ENCODE measurements at places on chromosomes 5 and 9.

GRCh38 chr9:95570646-95571045 lies 53.9 kb upstream of the PTCH1 start:
- DNase-seq = peak; percentile 8

- no peak for DNase-seq
Observed at GRCh38 chr5:151737431-151737830, 21.0 kb downstream of the ATOX1 start.

DNA sequence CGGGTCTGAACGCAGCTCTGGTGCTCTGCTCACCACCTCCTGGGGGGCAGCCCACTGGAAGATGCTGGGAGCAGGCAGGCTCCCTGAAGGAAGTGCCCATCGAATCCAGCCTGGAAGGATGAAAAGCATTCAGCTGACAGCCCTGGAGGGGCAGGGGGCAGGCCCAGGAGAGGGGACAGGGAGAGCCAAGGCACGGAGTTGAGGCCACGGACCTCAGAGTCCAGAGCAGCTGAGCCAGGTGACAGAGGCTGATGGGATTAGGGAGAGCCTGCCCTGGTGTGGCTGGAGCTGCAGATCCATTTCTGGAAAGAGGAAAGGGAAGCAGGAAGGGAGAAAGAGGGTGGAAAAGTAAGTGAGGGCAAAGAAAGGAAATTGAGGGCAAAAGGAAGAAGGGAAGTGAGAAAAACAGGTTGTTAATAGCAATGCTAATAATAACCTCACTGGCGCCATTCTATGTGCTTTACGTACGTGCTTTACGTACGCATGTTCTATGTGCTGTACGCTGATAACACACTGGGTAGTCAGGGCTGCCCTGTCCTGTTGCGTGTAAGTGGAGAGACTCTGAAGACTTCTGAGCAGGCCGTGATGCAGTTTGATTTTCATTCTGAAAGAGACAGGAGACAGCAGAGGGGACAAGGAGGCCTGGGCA lies 52.6 kb downstream of the LMX1B start:
- DNase-seq = no peak

GRCh38 chr9:131559421-131560000 lies 14.2 kb downstream of the PRRT1B start:
- no peak for DNase-seq

DNA sequence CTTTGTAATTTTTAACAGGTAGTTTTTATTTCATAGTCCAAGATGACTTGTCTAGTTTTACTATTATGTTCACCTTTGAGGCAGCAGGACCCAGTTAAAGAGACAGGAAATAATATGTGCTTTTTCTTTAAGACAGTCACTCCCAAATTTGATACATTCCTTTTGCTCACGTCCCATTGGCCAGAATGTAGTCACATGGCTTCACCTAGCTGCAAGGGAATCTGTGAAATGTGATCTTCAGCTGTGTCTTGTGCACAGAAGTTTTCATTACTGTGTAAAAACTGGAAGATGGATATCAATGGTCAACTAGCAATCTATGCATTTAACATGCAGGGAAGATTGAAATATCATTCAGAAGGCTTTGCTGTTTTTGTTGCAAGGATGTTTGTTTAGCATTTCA lies 41.1 kb downstream of the XRCC4 start:
- no peak for DNase-seq

DNA sequence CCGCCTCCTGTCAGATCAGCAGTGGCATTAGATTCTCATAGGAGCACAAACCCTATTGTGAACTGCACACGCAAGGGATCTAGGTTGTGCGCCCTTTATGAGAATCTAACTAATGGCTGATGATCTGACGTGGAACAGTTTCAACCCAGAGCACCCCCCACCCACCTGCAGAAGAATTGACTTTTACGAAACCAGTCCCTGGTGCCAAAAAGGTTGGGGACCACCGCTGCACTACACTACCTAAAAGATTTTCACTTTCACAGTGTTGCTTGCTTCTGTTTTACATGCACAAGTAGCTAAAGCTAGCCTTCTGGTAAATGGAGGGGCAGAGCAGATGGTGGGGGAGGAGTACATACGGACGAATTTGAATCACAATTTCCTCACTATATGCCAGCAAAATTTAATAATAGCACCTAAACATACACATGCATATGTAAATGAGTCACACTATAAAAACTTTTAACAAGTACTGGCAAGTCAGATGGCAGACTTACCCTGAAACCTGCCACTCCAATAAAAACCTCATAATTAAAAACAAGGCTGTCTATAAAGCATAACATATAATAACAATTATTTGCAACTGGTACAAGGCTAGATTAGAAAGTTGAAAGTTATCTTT lies 24.0 kb upstream of the CDKN2B start:
- DNase-seq = no peak

- no peak for DNase-seq
Observed at GRCh38 chr5:167816354-167816753, 475.1 kb upstream of the WWC1 start.
